Bladder microvascular endothelial cell (primary cell): ENCODE measurements at places on chromosomes 16 and 17. TPM values are rescaled to one million over a fixed set of nuclear protein-coding genes. Genes with fewer than 3 reads are reported as not detected.

Gene STH
- total RNA-seq = not detected in 2 replicates

Gene PABPN1L
- total RNA-seq = not detected in 2 replicates

Gene ZKSCAN2
- total RNA-seq = 1.9 and 4.5 TPM in 2 replicates

Gene C1QTNF1
- 9.1 and 30.4 TPM in 2 replicates for total RNA-seq

Gene CD68
- total RNA-seq = 0.65 and 1.1 TPM in 2 replicates

Gene STAT5B
- 23.0 and 33.6 TPM in 2 replicates for total RNA-seq

Gene PLCG2
- total RNA-seq = 12.3 and 56.6 TPM in 2 replicates

Gene KRTAP4-1
- not detected in 2 replicates for total RNA-seq

Gene SMTNL2
- not detected in 2 replicates for total RNA-seq

Gene CCL14
- total RNA-seq = 4.4 and 11.5 TPM in 2 replicates

Gene CCL4L2
- total RNA-seq = not detected in 2 replicates

Gene RHBDF1
- 17.8 and 43.6 TPM in 2 replicates for total RNA-seq

Gene EVPL
- total RNA-seq = under 0.01 TPM in 1 of 2 replicates, not detected in the other

Gene CCDC40
- total RNA-seq = 0.49 and 3.2 TPM in 2 replicates

Gene CCL1
- total RNA-seq = not detected in 2 replicates

Gene CISD3
- total RNA-seq = 1.9 and 4.4 TPM in 2 replicates

Gene CTRB2
- not detected in 2 replicates for total RNA-seq

Gene FNDC8
- total RNA-seq = not detected in 2 replicates

Gene KRT31
- total RNA-seq = not detected in 2 replicates
